ENCODE measurements at places on chromosomes 16 and 17. TPM values are rescaled to one million over a fixed set of nuclear protein-coding genes. Genes with fewer than 3 reads are reported as not detected.

DNA sequence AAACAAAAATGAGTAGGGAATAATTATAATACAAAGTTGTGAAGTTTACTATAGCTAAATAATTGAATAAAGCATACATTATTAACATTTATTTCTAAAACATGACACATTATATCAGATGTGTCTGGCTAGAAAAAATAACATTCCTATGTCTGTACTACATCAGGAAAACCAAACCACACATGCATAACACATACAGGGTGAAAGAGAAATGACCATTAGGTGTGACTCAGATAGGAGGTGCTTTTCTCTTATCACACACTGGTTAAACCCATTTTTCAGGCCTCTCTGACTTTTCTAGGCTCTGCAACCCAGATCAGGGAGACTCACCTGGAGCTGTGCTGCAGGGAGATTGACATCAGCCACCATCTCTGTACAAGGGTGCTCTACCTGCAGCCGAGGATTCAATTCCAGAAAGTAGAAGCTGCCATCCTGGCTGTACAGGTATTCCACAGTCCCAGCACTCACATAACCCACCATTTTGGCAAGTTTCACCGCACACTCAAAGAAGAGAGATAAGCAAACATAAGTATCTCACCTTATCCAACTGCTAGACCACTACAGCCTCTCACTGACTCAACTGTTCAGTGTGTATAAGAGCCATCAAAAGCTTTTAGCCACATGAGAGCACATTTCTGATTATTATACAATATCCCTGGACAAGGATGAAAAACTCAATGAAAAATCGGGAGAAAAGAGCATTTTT lies 116.6 kb upstream of the C17orf78 start:
- H3K4me1 ChIP-seq, result no peaks in the 10 kb centered on the region
- H3K36me3 ChIP-seq, result peaks cover 8% of the 10 kb centered on the region
- no peak overlapping the region for H3K4me3 ChIP-seq
- no peak for DNase-seq

DNA sequence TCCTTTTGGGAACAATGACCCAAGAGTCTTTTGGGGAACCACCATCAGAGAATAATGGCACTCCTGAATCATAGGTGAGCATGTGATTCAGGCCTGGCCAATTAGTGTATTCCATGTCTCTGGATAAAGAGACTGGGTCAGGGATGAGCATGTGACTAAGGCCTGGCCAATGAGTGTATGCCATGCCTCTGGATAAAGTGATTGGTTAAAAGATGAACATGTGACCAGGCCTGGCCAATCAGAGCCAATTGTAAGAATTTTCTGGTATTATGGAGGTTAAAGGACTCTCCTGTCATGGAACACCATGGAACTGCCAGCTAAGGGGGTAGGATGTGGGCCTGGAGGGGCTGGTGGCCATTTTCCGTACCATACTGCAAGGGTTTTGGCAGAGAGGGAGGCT lies 194.3 kb downstream of the C16orf78 start:
- H3K4me1 ChIP-seq, result no peaks in the 10 kb centered on the region
- no peak overlapping the region for H3K27ac ChIP-seq
- no peak for DNase-seq
- H3K36me3 ChIP-seq, result no peaks in the 10 kb centered on the region

DNA sequence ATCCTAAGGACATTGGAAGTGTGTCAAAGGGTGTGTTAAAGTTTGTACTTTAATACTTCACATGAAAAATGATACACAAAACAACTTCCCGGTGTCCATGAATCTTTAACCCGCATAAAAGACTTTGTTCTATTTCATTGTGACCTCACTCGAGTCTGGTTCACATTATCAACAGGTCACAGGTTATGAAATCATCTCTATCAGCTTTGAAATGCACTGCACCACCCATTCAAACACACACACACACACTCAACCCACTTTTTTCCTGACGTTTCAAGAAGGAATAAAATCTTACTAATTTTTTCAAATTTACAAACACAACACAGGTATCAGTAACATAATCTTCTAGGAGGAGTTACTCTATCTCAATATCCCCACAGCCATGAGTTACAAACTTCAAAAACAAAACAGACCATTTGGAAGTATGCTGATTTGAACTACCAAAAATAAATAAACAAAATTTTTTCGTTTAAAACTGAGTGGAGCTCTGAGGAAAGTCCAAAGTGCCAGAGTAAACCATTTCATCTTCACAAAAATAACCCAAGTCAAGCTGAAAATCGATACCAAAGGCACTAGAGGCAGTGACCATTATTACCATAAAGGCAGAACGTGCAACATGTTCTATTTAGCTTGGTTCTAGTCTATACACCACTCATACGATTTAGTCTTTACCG lies 2.7 kb downstream of the ACOX1 start:
- H3K27me3 ChIP-seq, result no peaks in the 10 kb centered on the region
- no peak overlapping the region for H3K4me3 ChIP-seq
- H3K27ac ChIP-seq, result no peak overlapping the region

DNA sequence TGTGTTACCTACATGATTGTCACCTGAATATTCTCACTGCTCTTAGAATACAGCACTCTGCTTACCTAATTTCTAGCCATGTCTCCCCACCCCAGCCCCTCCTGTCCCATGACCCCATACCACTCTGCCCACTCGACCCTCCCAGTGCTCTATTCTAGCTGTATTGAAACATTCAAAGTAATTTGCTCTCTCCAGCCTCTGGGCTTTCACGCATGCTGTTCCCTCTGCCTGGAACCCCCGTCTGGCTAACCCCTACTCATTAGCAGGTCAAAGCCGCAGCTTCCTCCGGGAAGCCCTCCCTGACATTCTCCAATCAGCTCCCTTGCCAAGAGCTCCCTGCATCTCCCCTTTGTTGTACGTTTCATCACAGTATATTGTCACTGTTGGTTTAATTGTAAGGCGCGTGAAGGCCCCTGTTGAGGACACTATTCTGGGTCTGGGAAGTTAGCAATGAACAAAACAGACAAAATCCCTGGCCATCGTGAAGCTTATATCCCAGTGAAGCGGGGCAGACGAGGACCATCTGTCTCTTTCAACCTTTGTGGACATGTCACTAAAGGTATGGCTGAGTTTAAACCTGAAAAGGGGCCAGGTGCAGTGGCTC lies 72.3 kb upstream of the LHX1 start:
- H3K4me1 ChIP-seq, result no peaks in the 10 kb centered on the region
- H3K27ac ChIP-seq, result no peak overlapping the region
- DNase-seq, result no peak

DNA sequence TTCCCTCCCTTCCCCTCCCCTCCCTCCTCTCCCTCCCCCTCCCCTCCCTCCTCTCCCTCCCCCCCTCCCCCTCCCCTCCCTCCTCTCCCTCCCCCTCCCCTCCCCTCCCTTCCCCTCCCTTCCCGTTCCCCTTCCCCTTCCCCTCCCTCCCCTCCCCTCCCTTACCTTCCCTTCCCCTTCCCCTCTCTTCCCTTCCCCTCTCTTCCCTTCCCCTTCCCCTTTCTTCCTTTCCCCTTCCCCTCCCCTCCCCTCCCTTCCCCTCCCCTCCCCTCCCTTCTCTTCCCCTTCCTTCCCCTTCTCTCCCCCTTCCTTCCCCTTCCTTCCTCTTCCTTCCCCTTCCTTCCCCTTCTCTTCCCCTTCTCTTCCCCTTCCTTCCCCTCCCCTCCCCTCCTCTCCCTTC lies 61.1 kb downstream of the EMP2 start:
- no peaks in the 10 kb centered on the region for H3K4me1 ChIP-seq
- H3K27ac ChIP-seq, result no peak overlapping the region
- peaks cover 3% of the 10 kb centered on the region for H3K27me3 ChIP-seq

GRCh38 chr17:1582374-1582773 lies 19.8 kb upstream of the PITPNA start:
- H3K4me1 ChIP-seq, result no peaks in the 10 kb centered on the region
- H3K27me3 ChIP-seq, result no peaks in the 10 kb centered on the region
- H3K27ac ChIP-seq, result no peak overlapping the region
- no peak for DNase-seq

GRCh38 chr17:58911741-58912343 lies 156.2 kb downstream of the PPM1E start:
- no peak overlapping the region for H3K4me3 ChIP-seq
- no peak overlapping the region for H3K27ac ChIP-seq
- DNase-seq, result no peak
- no peaks in the 10 kb centered on the region for H3K4me1 ChIP-seq

- no peaks in the 10 kb centered on the region for H3K4me1 ChIP-seq
- no peak for DNase-seq
- no peak overlapping the region for H3K27ac ChIP-seq
- H3K4me3 ChIP-seq, result no peak overlapping the region
Observed at GRCh38 chr16:55559233-55559632, 7.3 kb upstream of the CAPNS2 start.

DNA sequence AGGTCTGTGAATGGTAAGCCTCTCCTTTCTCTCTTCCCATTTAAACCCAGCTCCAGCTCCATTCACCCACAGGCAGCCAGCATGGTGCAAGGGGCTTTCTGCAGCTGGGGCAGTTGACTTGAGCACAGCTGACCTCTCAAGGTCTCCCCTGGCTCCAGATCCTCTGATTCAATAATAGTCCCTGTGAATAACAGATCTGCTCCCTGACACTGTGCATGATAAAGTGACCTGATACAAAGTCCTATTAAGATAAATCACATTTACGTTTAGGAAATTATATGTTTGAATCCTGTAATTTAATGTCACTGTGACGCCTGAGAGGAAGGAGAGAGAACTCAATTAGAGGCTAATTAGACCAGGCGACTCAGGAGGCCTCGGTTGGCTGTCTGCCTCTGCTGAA lies 540.4 kb upstream of the CDH11 start:
- H3K4me1 ChIP-seq, result no peaks in the 10 kb centered on the region
- no peaks in the 10 kb centered on the region for H3K27me3 ChIP-seq
- H3K4me3 ChIP-seq, result no peak overlapping the region
- no peak overlapping the region for H3K27ac ChIP-seq
- no peaks in the 10 kb centered on the region for H3K36me3 ChIP-seq

GRCh38 chr16:19132255-19132654 lies 18.5 kb downstream of the ITPRIPL2 start:
- DNase-seq, result no peak
- no peaks in the 10 kb centered on the region for H3K4me1 ChIP-seq
- H3K27me3 ChIP-seq, result no peaks in the 10 kb centered on the region
- H3K27ac ChIP-seq, result no peak overlapping the region
- no peaks in the 10 kb centered on the region for H3K36me3 ChIP-seq
- no peak overlapping the region for H3K4me3 ChIP-seq

DNA sequence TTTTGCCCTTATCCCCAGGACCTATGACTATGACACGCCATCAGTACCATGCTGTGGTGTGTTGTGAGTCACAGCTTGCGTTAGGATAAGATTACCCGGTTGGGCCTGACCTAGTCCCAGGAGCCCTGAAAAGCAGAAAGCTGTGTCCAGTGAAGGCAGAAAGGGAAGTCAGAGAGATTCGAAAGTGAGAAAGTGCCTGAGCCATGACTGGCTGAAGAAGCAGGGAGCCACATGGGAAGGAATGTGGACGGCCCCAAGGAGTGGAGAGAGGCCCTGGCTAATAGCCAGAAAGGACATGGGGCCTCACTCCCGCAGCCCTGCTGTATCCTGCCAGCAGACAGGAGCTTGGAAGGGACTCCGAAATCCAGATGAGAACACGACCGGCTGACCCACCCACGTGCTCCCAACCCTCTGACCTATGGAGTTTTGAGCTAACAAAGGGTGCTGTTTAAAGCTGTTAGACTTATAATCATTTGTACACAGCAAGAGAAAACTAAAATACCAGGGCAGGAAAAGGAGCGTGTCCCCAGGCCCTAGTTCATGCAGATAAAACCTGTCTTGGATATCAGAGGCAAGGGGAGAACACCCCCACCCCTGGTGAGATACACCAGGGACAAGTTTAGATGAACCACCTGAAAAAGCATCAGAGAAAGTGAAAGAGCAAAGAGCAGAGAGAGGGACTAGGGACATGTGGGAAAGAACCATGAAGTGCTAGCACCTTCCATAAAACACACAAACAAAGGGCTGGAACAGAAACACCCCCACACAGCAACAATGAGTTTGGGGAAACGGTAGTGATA lies 115.3 kb downstream of the SLC39A11 start:
- no peaks in the 10 kb centered on the region for H3K36me3 ChIP-seq
- no peak overlapping the region for H3K4me3 ChIP-seq
- no peaks in the 10 kb centered on the region for H3K4me1 ChIP-seq
- H3K27me3 ChIP-seq, result no peaks in the 10 kb centered on the region
- H3K27ac ChIP-seq, result peak overlapping the region; percentile 67

- H3K27me3 ChIP-seq, result no peaks in the 10 kb centered on the region
- no peak overlapping the region for H3K4me3 ChIP-seq
- H3K4me1 ChIP-seq, result peaks cover 36% of the 10 kb centered on the region
Observed at GRCh38 chr17:81708739-81709185, 3.3 kb upstream of the SLC25A10 start.

DNA sequence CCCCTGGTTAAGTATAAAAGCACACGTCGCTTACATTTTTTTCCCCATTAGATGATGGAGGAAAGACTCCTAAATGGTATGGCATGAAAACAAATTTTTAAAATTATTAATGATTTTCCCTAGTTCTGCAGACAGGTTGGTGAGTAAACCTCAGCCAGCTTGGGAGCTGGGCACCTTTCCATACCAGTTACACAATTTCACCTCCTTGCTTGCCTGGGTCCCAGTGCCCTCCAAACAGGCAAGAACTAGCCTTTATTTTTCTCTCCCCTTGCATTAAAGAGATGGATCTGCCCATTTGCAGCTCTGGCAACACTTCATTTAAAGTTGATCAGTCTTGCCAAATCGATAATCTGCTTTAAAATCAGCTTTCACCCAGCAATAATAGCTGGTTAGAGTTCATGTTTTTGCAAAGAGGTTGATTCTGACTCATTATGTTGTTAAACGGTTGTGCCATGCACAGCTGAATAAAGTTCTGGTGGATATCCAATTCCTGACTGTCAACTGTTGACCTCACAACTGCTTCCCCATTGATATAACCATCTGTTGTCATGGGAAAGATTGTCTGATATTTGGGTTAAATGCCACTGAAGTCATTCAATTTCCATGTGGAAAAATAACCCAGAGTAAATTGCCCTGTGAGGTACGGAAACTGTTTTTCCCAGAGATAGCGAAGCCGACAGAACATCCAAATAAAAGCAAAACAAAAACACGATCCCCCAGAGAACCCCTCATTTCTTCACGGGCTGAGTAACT lies 1.3 kb downstream of the C17orf58 start:
- H3K27me3 ChIP-seq, result peaks cover 5% of the 10 kb centered on the region
- peaks cover 27% of the 10 kb centered on the region for H3K4me1 ChIP-seq
- H3K36me3 ChIP-seq, result no peaks in the 10 kb centered on the region
- DNase-seq, result no peak
- H3K27ac ChIP-seq, result peak overlapping the region; percentile 10
- H3K4me3 ChIP-seq, result peak overlapping the region; percentile 50

PRSS53 gene
- total RNA-seq, result 3.3 TPM

DHX8 gene
- total RNA-seq, result 64.8 TPM

TMIGD1 gene
- total RNA-seq, result not detected

FBXW10B gene
- total RNA-seq, result 0.26 TPM

SPATA20 gene
- 42.9 TPM for total RNA-seq

DYNLRB2 gene
- total RNA-seq, result not detected

ENPP7 gene
- 0.11 TPM for total RNA-seq

PIPOX gene
- 1.8 TPM for total RNA-seq

OTOP3 gene
- not detected for total RNA-seq

Data from CD8-positive, alpha-beta memory T cell (primary cell).